Effector memory CD4-positive, alpha-beta T cell (primary cell): ENCODE measurements at places on chromosomes 5 and 9.
A peak's percentile ranks its signal among the peaks of the same experiment; 100 is the strongest.

DNA sequence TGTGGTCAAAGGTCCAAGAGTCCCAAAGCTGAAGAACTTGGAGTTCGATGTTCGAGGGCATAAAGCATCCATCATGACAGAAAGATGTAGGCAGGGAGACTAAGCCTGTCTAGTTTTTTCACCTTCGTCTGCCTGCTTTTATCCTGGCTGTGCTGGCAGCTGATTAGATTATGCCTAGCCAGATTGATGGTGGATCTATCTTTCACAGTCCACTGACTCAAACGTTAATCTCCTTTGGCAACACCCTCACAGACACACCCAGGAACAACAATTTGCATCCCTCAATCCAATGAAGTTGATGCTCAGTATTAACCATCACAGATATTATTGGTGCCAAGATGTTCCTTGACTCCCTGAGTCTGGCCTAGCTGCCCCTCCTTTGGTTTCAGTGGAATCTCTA, 530.8 kb upstream of the CLINT1 start:
- no peak for DNase-seq

- DNase-seq: peak; percentile 18
Measured at GRCh38 chr9:73151653-73152542, at the start of gene ANXA1. ANXA1 (plus strand) TSS chr9:73151865; CDS start chr9:73158536, 6,671 bp downstream.

GRCh38 chr9:97853056-97853843, at the start of gene FOXE1:
FOXE1 (plus strand) TSS chr9:97853226; CDS start chr9:97853915, 689 bp downstream.
- no peak for DNase-seq

GRCh38 chr9:3842839-3843238, 317.0 kb upstream of the RFX3 start:
- no peak for DNase-seq

- no peak for DNase-seq
Measured at GRCh38 chr5:15585841-15586591, 86.0 kb downstream of the FBXL7 start.

GRCh38 chr5:149162401-149163084, 21.2 kb downstream of the ABLIM3 start:
- DNase-seq: no peak
